ENCODE measurements at places on chromosomes 13 and 19.

- DNase-seq = no peak
Observed at GRCh38 chr19:52662631-52663030, 24.5 kb upstream of the ZNF83 start.

DNA sequence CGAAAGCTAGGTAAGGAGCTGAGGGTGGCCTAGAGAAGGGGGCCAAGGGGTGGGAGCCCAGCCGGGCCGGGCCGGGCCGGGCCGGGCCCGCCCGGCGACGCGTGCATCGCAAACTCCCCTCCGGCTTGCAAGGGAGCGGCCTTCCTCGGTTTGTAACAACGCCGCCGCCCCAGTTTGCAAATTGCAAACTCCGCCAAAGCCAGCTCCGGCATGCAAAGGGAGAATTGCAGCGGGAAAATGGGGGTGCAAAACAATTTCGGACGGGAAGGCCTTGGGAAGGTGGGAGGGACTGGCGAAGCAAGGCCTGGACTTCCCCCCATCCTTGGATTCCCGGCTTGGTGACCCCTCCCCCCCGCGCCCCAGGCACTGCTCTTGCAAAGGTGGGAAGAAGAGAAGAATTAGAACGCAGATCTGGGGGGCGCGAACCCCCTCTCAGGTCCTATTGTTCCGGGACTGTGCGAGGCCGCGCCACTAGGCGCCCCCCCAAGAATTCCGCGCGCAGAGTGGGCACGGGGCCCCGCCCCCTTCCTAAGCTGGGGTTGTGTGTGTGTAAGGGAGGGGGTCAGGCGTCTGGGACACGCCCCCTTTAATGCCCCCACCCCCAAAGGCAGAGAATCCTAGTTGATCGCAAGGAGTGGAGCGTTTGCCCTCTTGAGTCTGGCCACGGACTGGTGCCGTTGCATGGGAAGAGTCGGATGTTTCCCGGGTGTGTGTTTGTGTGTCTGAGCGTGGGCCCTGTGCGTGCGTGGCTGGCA, 926 bp downstream of the PRR12 start:
- peak; percentile 66 for DNase-seq

DNA sequence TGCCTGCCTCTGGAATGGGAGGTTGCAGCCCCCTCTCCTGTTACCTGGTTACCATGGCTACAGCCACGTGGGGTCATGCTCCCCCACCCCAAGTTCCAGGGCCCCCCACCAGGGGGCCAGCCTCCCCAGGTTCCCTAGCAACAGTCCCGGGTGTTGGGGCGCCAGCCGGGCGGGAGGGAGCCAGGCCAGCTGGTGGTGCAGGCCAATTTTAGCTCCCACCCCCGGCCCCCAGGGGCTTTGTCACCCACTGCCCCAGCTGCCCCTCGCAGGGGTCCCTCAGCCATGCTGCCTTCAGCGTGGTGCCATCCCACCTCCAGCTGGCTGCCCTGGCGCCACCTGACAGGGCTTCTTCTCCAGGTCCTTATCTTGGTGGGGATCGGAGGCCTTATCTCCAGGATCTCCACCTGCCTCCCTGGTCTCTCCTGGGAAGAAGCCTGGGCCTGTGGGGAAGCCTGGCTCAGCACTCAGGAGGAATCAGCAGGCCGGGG, 3.0 kb downstream of the MARK4 start:
- DNase-seq = no peak

GRCh38 chr19:2540646-2541454, 64.9 kb downstream of the GADD45B start:
- peak; percentile 93 for DNase-seq

- peak; percentile 37 for DNase-seq
Observed at GRCh38 chr13:30572859-30573275, 44.9 kb upstream of the USPL1 start.

DNA sequence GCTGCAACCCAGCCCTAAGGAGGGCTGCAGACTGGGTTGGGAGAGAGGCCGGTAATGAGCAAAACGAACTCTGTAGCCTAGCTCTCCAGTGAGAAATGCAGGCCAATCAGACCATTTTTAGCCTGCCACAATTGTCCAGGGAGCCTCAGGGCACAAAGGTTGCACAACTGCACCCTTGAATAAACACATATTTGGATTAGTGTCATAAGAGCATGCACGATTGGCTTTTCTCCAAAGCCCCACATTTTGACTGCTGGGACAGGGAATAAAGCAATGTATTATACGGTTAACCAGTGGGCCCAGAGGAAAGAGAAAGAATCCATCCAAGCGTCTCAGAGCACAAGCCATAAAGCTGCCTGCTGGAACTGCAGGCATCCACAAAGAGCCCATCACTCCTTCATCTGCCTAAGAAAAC, 729.4 kb upstream of the SGCG start:
- peak; percentile 55 for DNase-seq

- no peak for DNase-seq
Observed at GRCh38 chr19:4516939-4517300, 1.4 kb downstream of the PLIN4 start.

DNA sequence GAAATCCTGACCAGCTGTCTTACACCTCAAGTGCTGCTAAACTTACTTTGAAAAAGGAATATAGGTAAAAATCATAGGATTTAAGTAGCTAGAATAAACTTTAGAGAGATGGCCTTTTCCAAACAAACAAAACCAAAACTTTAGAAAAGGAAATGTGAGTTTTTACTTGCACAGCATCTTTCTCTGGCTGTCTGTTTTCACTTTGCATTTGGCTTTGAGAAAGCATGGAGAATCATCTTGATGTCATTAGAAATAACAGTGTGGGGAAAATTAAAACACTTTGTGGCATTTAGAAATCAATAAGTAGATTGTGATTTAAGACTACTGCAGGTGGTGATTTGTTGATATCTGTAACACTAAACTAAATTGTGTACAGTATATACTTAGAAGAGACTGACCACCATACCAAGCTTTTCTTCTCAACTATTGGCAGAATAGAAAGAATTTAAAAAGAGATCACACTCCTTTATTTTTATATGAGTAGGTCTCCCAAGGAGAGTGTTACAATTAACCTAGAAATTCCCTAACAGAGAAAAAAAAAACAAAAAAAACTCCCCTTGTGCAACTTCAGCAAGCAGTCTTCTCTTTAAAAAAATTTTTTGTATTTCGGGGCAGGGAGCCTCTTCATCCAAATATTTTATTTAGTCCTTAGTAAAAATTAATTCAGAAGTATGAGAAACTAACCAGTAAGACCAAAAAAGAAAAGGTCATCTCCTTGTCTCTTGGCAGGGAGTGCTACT, 6.1 kb downstream of the WDFY2 start:
- DNase-seq = no peak

DNA sequence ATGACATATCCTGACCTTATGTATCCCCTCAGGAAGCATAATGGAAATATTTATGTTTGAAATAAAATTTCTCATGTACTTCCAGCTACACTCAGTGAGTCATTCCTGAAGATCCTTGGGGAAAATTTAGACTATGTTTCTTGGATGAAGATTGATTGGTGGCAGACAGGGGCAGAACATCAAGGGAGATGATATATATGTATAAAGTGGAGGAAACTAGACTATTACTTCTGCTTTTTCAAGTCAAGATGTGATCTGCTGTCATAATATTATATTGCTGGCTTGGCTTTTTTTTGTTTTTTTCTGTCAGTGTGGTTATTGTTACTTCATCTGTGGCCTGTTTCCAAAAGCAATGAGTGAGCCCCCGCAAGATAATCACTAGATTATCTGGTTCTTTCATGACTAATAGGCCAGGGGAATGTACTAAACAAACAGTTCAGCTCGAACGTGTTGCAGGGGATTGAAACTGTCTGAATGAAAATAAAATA, 87.2 kb upstream of the TNFSF11 start:
- no peak for DNase-seq
